ELR (cell line): ENCODE measurements at places on chromosomes 7 and 10.

- no peak for DNase-seq
These were observed 92.7 kb upstream of the RET start for GRCh38 chr10:42984035-42984610.

DNA sequence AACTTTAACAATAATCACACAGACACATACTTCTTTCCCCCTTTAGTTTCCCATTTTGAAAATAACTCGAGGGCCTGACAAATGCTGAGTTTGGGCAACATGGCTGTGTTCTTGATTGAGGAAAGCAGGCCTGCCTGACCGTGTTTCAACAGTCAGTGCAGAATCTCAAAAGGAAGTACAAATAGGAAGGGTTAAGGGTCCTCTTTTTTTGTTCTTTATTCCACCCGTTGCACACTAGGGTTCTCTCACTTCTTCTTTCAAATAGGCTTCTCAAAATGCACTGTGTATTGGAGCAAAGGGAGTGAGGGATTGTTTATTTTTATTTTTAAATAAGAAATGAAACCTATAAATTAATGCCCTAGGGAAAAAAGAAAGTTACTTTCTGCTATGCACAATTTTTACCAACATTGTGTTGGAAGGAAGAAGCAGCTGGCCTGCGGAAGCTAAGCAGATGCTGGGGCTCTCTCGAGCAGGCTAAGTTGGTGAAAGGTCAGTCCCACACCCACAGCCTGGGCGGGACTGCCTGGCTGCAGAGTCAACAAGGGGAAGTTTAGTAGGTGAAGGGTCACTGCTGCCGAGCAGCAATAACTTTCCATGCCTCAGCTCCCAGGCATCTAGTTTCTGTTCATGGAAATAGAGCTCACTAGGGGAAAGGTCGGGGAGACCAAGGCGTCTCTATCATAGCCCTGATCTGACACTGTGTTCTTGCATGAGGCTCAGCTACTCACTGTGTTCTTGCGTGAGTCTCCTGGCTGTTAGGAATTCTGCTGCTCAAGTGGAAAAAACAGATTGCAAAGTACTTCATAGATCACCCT, 12.2 kb upstream of the PDK4 start:
- peak; percentile 94 for DNase-seq

GRCh38 chr10:51215951-51216834, 141.9 kb downstream of the PRKG1 start:
- no peak for DNase-seq

- DNase-seq, result no peak
These were observed 178.0 kb downstream of the SRPK2 start for GRCh38 chr7:105210721-105211205.

GRCh38 chr7:158407581-158408317, 179.9 kb downstream of the PTPRN2 start:
- DNase-seq, result peak; percentile 4

DNA sequence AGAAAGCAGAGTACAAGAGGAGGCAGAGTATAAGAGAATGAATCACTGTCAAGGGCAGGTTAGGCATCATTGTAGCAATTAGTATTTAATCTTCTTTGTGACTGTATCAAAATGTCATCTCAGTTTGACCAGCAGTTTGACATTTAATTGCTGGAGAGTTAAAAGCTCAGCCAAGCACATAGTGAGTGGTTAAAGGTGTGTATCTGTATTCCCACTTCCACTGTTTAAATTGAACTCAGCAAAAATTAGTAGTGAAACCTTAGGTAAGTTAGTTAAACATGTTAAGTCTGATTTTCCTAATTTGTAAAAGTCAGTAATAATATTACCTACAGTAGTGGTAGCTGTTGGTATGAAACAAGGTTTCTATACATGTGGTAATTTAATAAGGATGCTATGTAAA, 296.4 kb upstream of the MBL2 start:
- DNase-seq, result no peak

DNA sequence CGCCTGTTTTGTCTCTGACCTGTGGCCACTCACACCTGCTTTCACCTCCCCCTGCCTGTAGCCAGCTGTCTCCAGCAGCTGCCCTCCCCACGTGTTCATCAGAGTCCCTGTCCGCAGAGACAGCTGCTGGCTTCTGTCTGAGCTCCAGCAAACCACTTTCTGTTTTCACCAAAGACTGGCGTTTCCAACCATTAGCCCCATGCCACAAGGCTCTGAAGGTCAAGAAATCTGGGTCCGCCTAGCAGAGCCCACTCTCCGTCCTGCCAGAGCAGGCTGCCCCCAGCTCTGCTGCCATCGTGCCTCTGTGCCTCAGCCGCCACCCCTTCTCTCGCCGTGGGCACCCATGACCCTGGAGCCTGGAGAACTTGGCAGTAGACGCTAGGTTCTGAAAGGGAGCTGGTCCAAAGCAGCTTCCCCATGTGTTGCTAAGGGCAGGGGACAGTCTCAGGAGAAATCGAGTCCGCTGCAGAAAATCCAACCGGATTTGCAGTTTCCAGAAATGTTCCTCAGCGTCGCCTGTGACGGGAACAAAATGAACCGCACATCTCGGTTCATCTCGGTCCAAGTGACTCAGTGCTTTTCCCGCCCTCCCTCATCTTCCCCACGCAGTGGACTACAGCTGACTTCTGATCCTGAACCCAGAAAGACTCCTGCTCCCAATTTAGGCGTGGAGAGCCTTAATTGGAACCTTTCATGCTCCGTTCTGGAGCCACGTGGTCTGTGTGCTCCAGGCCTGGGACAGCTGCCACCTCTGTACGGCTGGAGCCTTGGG, 28.0 kb downstream of the TMEM120A start:
- no peak for DNase-seq

DNA sequence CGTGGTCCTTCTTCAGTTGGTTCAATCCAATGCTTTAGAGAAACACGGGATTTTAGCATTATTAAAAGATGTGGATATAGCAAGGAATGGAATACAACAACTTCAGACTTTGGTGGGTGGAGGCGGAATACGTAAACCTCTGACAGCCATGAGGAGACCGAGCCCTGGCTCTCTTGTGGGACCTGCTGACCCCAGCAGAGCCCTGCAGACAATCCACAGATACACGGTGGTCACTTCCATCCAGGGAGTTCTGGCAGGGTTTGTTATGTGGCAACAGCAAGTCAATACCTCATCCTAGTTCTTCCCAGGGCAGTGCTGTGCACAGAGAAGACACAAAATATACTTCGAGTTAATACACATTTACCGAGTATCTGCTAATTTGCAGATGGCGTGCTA, 118.5 kb upstream of the DIP2C start:
- DNase-seq, result no peak

- no peak for DNase-seq
These were observed 22.5 kb downstream of the CTBP2 start for GRCh38 chr10:125137601-125138438.

DNA sequence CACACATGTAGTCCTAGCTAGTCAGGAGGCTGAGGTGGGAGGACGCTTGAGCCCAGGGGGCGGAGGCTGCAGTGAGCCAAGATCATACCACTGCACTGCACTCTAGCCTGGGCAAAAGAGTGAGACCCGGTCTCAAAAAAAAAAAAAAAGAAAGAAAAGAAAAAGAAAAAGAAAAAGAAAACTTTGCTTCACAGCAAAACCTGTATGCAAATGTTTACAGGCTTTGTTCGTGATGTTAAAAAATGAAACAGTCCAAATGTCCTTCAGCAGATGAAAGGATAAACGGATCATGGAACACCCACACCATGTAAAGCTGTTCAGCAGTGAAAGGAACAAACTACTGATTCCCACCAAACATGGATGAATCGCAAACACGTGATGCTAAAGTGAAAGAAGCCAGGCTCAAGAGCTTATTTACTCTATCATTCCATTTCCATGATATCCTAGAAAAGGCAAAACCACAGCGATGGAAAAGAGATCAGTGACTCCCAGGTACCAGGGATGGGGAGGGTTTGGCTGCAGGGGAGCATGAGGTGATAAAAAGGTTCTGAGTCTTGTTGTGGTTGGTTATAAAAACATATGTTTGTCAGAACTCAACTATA, 15.1 kb downstream of the LRRC20 start:
- peak; percentile 69 for DNase-seq
